H7 (cell line): ENCODE measurements at places on chromosomes 7 and 10. TPM values are rescaled to one million over a fixed set of nuclear protein-coding genes. Genes with fewer than 3 reads are reported as not detected.

- peak; percentile 82 for DNase-seq
Observed at GRCh38 chr10:117137911-117138642, at the start of gene VAX1. TSS of gene VAX1 (minus strand) at chr10:117138270. CDS start at chr10:117138056, 214 bp downstream.

- no peak for DNase-seq
Observed at GRCh38 chr10:112956631-112957350, 6.7 kb downstream of the TCF7L2 start.

DNA sequence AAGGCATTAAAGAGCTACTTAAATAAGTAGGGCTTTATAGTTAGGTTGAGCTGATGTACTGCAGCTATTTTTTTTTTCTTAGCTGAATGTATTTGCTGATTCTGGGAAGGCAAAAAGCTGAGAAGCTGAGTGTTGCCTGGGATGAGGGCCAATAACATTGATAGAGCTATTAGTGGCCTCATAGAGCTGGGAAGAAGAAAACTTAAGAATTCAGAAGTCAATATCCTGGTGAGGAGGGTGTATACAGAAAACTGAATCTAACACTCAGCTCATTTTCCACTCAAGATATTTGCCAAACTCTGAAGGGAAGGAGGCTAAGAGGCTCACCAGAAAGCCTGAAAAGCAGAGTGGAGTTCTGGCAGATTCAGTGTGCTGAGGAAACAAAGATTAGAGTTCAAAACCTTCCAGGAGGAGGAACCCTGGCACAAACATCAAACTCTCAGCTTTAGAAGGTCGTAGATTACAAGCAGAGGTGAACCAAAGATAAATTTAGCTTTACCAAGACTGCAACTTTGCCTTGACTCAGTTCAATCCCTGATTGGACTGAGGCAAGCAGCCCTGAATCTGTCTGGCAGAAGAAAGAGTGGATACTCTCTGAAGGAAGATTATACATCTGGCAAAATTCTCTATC is 11.3 kb downstream of the PPP1R3C start:
- no peak for DNase-seq

GRCh38 chr10:104348601-104349000 is 5.0 kb upstream of the CFAP58 start:
- no peak for DNase-seq

GRCh38 chr10:114096864-114097263 is 53.2 kb downstream of the ADRB1 start:
- no peak for DNase-seq

GRCh38 chr10:56973766-56974165 is 612.7 kb upstream of the ZWINT start:
- no peak for DNase-seq

DNA sequence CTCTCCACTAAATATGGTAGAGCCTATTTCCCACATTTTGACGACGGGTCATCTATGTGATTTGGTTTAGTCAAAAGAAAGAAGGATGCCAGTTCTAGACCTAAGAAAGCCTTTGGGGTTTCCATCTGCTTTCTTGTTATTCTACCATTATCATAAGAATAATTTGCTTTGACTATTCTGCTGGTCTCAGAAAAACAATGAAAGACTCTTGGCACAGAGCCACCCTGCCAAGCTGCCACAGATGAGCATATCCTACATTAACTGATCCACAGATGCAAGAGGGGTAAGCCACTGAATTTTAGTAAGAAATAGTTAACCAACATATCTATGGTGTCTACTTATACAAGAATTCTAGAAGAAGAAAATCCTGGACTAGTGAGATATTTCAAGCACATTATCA is 158.6 kb upstream of the MAGI2 start:
- DNase-seq: no peak

DNA sequence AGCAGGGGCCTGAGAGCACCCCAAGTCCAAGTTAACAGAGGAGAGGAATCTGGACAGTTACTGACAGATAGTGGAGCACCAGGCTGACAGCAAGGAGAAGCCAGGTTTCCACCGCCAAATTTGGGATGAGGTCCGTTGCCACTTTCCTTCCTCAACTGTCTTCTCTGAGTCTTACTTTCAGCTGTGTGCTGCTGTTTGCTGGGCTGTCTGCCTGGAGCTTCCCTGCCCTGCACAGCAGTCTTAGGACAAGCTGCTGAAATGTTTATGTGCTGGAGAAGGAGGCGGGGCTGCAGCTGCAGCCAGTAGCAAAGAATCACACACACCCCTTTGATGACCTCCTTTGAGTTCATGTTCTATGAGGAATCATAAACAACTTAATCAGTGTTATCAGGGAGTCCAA is 17.4 kb upstream of the CYP3A7 start:
- no peak for DNase-seq

DNA sequence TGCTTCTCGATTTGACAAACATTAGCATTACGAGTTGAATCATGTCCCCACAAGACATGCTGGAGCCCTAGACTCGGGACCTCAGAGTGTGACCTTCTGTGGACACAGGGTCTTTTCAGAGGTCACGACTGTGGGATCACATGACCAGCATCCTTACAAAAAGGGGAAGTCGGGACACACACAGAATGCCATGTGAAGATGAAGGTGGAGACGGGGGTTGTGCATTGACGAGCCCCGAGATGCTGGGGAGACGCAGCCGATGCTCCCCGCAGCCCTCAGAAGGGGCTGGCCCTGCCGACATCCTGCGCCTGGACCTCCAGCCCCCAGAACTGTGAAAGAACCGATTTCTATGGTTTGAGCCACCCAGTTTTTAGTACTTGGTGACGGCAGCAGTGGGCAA is 7.5 kb downstream of the ZFAND2A start:
- DNase-seq: no peak

SFMBT2 gene
- 1.8 and 3.5 TPM in 2 replicates for total RNA-seq

RSU1 gene
- total RNA-seq: 53.4 and 64.9 TPM in 2 replicates

TRPV5 gene
- total RNA-seq: not detected in 2 replicates
